Panc1 (cell line): ENCODE measurements at places on chromosomes 7 and 10. TPM values are rescaled to one million over a fixed set of nuclear protein-coding genes. Genes with fewer than 3 reads are reported as not detected.

- no peak for DNase-seq
Observed at GRCh38 chr7:108045669-108046068, 42.7 kb upstream of the LAMB1 start.

GRCh38 chr10:71708301-71708703 lies 11.3 kb downstream of the C10orf105 start:
- peak; percentile 35 for DNase-seq

Gene STAG3
- total RNA-seq = 1.7 TPM

Gene GBX1
- not detected for total RNA-seq

GRCh38 chr7:132516042-132516840 lies 60.0 kb downstream of the PLXNA4 start:
- no peak for DNase-seq

- no peak for DNase-seq
Observed at GRCh38 chr10:126491476-126491875, 103.2 kb upstream of the ADAM12 start.

- no peak for DNase-seq
Observed at GRCh38 chr10:132326344-132326889, 5.6 kb upstream of the LRRC27 start.

GRCh38 chr7:111796671-111797070 lies 234.4 kb upstream of the IMMP2L start:
- no peak for DNase-seq

Gene WDR86
- total RNA-seq = 0.72 TPM

Gene NAT16
- total RNA-seq = 0.15 TPM

Gene IGF2BP3
- 80.2 TPM for total RNA-seq
